ENCODE measurements at places on chromosomes 5 and 9.
A peak's percentile ranks its signal among the peaks of the same experiment; 100 is the strongest.

DNA sequence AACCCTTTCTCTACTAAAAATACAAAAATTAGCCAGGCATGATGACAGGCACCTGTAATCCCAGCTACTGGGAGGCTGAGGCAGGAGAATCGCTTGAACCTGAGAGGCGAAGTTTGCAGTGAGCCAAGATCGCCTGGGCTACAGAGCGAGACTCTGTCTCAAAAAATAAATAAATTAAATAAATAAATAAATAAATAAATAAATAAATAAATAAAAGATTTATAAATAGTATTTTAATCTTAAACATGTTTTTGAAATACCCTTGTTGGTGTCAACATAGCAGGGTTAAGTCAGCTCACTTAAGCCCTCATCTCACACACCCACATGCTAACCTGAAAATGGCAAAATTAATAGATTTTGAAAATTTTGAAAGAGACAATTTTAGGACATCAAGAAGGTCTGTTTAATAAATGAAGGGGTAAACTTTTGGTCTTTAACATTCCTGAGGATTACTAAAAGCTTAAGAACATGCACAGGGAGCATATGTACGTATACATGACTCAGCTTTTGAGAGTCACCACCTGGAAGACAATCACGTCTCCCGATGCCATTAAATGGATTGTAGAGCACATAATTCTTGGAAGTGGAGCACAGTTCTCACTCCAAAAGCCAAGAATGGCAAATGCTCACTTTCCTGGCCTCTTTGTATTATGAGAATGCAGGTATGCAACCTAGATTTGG is 202.5 kb downstream of the GDNF start:
- peak; percentile 63 for DNase-seq

- DNase-seq, result no peak
These were observed 98.7 kb downstream of the ADCY2 start for GRCh38 chr5:7494481-7495130.

DNA sequence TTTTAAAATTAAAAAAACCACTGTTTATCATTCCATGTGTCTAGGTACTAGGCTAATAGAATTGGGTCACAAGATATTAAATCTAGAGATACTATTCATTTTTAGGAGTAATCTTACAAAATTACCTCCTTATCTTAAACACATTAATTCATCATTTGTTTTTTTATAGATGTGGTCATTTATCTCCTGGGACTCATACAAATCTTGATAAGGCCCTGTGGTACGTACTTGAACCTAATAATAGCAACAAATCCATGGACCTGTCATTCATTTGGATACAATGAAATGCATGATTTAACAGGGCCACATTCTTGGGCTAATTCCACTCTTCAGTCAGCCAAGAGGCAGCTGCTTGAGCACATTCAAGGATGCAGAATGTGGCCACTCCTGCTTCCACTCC is 66.4 kb upstream of the MARCHF11 start:
- DNase-seq, result no peak

- peak; percentile 6 for DNase-seq
These were observed 47.3 kb upstream of the TRMT10B start for GRCh38 chr9:37706290-37706689.

DNA sequence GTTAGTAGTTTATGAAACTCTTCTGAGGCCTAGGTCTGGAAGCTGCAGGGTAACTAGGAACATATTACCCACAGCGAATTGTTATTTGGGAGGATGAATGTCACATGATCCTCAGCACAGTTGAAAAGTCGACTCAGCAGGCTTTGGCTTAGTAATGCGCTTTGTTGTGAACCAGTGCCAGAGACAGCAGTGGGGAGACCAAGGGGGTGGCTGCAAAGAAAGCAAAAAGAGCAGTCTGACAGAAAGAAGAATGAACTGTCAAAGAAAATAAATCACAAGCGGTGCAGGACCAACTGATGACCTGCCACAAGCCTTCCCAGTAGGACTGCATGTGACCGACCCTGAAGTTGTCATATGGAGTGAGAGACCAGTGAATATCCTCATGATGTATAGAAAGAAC is 170.0 kb downstream of the CCDC171 start:
- DNase-seq, result peak; percentile 85

DNA sequence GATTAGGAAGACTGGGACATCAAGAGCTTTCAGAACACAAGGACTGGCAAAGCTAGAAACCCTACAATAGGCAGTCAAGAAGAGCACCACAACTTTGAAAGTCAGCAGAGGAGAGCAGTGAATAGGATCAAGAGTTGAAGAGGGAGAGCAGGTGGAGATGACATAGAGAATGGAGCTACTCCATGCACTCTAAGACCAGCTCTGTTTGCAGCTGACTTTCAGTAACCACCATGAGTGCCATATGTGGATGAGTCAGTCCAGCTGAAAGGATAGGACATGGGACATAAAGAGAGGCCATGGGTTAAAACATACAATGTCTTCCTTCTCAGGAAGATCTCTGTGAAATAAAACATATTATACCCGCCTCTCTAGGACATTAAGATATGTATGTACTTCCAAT is 289.1 kb upstream of the KLF4 start:
- DNase-seq, result no peak

- DNase-seq, result peak; percentile 12
These were observed 62.5 kb downstream of the COL23A1 start for GRCh38 chr5:178527458-178528307.

DNA sequence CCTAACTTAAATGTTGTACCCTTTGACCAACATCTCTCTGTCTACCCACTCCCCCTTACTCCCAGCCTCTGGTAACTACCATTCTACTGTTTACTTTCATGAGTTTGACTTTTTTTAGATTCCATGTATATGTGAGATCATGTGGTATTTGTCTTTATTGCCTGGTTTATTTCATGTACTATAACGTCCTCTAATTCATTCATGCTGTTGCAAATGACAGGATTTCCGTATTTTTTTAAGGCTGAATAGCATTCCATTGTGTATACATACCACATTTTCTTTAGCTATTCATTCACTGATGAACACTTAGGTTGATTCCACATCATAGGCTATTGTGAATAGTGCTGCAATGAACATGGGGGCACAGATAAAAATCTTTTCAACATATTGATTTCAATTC is 11.8 kb upstream of the NDUFB6 start:
- DNase-seq, result no peak

- no peak for DNase-seq
These were observed 90.9 kb downstream of the KIF4B start for GRCh38 chr5:155104441-155104840.

GRCh38 chr5:111366388-111366787 is 142.2 kb downstream of the CAMK4 start:
- no peak for DNase-seq

Measured in astrocyte of the spinal cord (primary cell).